ENCODE measurements at places on chromosomes 11 and 22. TPM values are rescaled to one million over a fixed set of nuclear protein-coding genes. Genes with fewer than 3 reads are reported as not detected.

The PTPRCAP gene
- 0.47 TPM for total RNA-seq

DNA sequence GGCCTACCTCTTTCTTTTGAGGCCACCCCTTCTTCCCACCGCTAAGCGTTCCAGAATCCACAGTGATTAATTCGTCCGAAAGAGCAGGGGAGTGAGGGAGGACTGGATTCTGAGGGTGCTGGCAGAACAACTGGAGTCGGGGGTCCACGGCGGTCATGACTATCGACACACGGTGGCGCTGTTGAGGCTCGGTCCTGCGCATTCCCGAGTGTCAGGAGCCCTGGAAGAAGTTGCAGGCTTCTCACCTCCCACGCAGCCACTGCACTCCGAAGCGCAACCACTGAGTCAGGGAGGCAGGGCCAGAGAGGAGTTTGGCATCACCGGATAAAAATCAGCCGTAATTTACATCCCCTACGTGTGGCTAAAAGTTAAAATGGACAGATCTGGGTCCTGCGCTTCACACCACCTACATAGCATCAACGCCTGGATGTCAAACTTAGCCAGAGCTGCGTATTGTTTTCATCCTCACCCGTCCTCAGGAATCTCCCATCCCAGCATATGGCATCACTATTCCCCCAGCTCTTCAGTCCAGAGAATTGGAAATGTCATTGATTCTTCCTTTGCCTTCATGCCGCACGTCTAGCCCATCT lies 10.7 kb upstream of the CTSF start:
- peak; percentile 50 for DNase-seq

DNA sequence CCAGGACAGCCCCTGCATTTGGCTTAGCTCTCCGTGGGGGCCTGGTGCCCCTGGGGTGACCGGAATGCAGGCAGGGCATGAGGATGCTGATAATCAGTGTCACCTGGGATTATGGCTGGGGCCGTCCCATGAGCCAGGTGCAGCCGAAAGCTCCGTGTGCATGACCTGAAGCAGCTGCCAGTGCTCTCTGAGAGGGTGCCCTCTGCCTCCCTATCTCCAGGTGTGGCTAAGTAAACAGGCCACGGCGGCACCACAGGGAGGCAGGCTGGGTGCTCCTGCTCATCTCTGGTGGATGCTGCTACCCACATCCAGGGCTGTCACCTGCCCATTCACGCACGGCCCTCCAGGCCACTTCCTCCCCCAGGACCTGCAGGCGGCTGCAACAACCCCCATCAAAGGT lies 29.8 kb downstream of the DUSP8 start:
- no peak for DNase-seq

DNA sequence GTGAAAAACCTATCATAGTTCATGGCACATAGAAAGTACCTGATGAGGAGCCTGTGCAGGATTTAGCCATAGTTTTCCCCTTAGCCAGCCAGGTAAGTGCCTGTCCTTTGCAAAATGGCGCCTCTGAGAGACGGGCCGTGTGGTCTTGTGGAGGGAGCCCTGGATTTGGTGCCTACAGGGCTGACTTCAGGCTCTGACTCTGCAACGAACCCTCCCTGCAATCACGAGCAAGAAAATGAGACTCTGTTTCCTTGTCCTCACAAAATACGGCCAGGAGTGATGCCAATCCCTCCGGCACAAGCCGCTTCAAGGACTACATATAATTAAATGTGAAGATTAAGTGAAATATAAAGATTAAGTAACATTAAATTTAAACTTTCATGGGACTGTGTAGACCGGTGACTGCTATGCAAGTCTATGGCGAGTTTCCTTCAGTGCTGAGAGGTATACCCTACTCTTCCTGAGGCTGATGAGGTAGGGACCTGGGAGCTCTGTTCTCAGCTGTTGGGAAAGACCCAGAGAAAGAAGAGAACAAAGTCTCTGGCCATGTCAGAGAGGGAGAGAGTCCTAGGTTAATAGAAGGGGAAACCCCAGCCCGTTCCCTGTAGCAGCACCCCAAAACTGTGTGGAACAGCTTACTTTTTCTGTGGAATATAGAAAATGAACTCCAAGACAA lies 6.1 kb upstream of the CXCR5 start:
- no peak for DNase-seq

DNA sequence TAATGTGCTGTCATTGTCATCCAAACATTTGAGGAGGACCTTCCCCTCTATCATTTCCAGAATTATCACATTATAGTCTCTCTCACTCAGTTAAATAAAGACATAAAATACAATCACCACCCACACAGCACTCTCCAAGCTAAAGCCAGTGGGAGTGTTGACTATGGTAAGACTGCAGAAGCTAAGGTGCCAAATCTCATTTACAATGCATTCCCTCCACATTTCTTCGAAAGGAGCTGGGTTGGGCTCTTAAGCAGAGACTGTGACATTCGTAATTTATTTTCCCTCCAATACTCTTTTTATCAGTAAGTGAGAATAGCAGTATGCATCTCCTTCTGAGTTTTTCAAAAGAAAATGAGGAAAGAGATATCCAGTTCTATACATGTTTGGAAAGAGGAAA lies 74.2 kb downstream of the NOX4 start:
- DNase-seq: no peak

- DNase-seq: no peak
Observed at GRCh38 chr22:44424359-44424682, 73.7 kb downstream of the RTL6 start.

- DNase-seq: no peak
Observed at GRCh38 chr11:118674082-118674435, 5.4 kb downstream of the TREH start.

GRCh38 chr22:46972256-46972655 lies 209.8 kb downstream of the TBC1D22A start:
- DNase-seq: no peak

GRCh38 chr11:34480314-34480713 lies 33.3 kb downstream of the ELF5 start:
- no peak for DNase-seq

GRCh38 chr11:23311986-23312940 lies 452.0 kb upstream of the CCDC179 start:
- DNase-seq: no peak

DNA sequence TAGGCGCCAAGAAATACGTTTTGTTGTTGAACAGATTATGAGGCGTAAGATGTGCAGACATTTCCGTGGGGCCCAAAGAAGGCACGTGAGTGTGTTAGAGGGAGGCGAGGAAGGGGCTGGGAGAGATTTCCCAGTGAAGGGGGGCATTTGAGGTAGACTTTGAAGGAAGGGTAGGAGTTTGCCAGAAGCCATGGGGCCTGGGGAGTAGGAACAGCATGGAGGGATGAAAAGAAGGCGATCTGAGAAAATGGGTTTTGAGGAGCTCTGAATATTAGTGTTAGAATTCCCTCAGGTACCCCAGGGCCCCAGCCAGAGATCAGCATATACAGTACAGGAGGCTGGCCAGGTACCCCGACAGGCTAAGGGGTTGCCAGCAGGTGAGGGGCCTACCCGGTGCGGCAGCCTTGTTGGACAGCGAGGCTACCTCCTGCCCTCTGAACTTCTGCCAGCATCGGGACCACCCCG lies 414 bp upstream of the MIEF1 start:
- no peak for DNase-seq

- no peak for DNase-seq
Observed at GRCh38 chr22:22092974-22093373, 110.4 kb upstream of the TOP3B start.

GRCh38 chr11:26860091-26860780 lies 133.7 kb upstream of the FIBIN start:
- no peak for DNase-seq

GRCh38 chr11:60872124-60872960 lies 5.0 kb downstream of the ZP1 start:
- no peak for DNase-seq

All from gastrocnemius medialis (tissue), 4 donors.